Fibroblast of lung (primary cell): ENCODE measurements at places on chromosomes 13 and 19.

DNA sequence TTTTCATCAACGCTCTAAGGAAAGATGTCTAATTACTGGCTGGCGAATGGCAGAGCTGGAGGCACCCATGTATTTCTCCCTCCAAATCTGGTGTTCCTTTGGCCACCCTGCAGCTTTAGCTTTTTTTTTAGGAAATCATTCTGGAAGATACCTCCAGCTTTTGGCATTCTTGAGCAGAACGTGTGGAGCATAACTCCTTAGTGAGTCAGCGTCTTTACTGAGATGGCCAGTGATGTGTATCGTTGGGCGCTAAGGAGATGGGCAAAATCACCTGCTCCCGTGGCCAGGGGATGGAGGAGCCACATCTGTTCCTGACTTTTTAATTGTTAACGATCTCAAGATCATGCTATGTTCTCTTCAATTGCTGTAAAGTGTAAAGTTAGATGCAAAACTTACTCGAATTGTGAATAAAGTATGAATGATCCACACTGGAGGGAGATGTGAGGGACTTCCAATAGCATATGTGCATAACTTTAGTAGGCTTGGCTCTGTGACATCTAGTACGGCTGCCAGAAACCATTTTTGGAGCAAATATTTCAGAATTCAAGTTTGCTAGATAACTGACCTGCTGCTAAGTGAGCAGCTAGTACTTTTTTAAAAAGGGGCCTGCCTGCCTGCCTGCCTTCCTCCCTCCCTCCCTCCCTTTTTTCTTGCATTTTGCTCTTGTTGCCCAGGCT, 24.4 kb upstream of the C1QTNF9 start:
- H3K4me1 ChIP-seq = no peaks in the 10 kb centered on the region
- peaks cover 6% of the 10 kb centered on the region for H3K36me3 ChIP-seq
- no peaks in the 10 kb centered on the region for H3K27me3 ChIP-seq
- no peak overlapping the region for H3K27ac ChIP-seq

GRCh38 chr19:13521066-13521465, 14.8 kb upstream of the CACNA1A start:
- no peaks in the 10 kb centered on the region for H3K4me1 ChIP-seq
- no peaks in the 10 kb centered on the region for H3K27me3 ChIP-seq
- H3K27ac ChIP-seq = no peak overlapping the region

DNA sequence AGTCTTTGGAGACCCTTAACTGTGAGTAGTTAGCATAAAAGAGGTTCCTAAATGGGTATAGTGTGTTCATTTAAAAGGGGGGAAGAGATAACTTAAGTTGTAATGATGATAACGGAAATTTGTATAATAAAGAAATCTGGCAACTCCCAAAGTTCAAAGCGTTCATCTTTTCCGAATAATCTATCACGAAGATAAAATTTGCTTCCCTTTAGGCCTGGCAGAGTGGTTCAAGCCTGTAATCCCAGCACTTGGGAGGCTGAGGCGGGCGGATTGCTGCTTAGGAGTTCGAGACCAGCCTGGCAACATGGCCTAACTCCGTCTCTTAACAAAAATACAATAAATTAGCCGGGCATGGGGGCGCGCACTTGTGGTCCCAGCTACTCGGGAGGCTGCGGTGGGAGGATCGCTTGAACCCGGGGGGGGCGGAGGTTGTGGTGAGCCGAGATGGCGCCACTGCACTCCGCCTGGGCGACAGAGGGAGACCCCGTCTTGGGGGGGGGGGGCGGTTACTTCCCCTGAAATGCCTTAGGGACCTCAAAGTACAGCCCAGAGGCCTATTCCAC, 934 bp downstream of the N4BP2L2 start:
- H3K4me3 ChIP-seq = peak overlapping the region; percentile 68
- H3K27ac ChIP-seq = peak overlapping the region; percentile 96
- H3K36me3 ChIP-seq = peaks cover 3% of the 10 kb centered on the region
- DNase-seq = peak; percentile 16

DNA sequence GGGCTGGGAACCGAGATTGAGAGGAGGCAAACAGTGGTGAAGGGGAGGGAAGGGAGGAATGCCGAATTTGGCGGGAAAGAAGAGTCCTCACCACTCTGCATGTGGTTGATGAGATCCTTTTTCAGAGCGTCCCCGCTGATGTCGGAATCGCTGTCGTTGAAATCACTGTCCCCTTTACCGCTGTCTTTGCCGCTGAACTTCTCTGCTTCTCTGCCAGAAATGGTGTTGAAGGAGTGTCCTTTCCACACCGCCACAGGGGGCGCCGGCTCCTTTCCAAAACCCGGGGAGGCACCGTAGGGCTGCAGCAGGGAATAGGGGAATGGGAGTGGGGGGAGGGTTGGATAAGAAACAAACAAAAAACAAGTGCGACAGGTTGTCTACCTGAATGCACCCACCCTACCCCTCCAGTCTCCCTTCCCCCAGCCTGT, 3.1 kb downstream of the PCDH8 start:
- H3K27ac ChIP-seq = no peak overlapping the region
- no peaks in the 10 kb centered on the region for H3K36me3 ChIP-seq
- no peaks in the 10 kb centered on the region for H3K4me1 ChIP-seq
- peaks cover 33% of the 10 kb centered on the region for H3K27me3 ChIP-seq
- DNase-seq = no peak
- no peak overlapping the region for H3K4me3 ChIP-seq

DNA sequence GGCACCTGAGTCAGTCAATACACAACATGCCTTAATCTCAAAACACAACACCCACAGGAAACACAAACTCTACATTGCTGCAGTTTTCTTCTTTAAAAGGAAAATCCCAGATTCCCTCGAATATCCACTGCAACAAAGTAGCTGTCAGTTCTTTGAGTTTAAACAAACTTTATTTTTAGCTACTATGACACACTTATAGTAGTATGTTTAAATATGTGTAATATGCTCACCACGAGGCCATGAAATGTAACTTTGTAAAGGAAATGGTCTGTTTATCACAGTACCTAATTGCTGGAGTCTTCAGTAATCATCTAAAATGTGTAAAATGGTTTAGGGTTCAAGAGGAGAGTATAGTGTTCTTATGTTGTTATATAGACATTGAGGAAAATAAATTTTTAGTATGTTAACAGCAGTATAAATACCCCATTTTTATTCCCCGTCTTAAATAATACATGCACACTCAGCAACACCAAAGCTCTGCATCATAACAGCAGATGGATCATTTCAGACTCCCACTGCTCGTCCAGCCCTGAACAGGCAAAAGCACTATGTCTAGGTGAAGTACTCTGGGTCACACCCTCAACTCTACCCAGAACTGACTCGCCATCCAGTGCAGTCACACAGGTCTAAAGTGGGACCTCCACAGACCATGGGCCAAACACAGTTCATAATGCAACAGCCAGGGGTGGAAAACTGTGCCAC, 20.6 kb downstream of the TUBGCP3 start:
- peaks cover 6% of the 10 kb centered on the region for H3K4me1 ChIP-seq
- H3K36me3 ChIP-seq = peaks cover 3% of the 10 kb centered on the region
- H3K27me3 ChIP-seq = no peaks in the 10 kb centered on the region
- peak; percentile 19 for DNase-seq
- peak overlapping the region; percentile 72 for H3K27ac ChIP-seq
- no peak overlapping the region for H3K4me3 ChIP-seq

DNA sequence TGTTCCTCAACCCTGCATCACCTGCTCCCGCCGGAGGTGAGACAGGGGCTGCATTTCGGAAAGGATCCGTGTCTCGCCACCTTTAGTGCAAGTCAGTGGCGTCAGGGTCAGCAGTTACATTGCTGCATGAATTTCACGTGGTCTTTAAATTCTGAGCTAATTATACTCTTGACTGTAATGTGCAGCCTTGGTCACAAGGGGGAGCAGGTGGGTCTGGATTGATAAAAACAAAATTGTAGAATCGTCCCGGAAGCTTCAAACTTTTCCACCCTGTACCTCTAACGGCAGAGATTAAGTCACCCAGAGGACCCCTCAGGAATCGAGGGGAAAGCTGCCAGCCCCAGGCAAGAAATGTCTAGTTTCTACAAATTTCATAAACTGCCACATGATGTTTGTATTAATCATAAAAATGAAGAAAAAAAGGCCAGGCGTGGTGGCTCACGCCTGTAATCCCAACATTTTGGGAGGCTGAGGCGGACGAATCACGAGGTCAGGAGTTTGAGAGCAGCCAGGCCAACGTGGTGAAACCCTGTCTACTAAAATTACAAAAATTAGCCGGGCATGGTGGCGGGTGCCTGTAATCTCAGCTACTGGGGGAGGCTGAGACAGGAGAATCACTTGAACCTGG, 20.2 kb downstream of the BBC3 start:
- no peaks in the 10 kb centered on the region for H3K27me3 ChIP-seq
- H3K27ac ChIP-seq = peak overlapping the region; percentile 58
- peaks cover 6% of the 10 kb centered on the region for H3K36me3 ChIP-seq
- DNase-seq = peak; percentile 64
- peaks cover 3% of the 10 kb centered on the region for H3K4me1 ChIP-seq

- DNase-seq = no peak
- H3K27me3 ChIP-seq = peaks cover 14% of the 10 kb centered on the region
- no peaks in the 10 kb centered on the region for H3K36me3 ChIP-seq
- H3K4me1 ChIP-seq = peaks cover 6% of the 10 kb centered on the region
Observed at GRCh38 chr13:111120422-111120821, 5.3 kb downstream of the ARHGEF7 start.

DNA sequence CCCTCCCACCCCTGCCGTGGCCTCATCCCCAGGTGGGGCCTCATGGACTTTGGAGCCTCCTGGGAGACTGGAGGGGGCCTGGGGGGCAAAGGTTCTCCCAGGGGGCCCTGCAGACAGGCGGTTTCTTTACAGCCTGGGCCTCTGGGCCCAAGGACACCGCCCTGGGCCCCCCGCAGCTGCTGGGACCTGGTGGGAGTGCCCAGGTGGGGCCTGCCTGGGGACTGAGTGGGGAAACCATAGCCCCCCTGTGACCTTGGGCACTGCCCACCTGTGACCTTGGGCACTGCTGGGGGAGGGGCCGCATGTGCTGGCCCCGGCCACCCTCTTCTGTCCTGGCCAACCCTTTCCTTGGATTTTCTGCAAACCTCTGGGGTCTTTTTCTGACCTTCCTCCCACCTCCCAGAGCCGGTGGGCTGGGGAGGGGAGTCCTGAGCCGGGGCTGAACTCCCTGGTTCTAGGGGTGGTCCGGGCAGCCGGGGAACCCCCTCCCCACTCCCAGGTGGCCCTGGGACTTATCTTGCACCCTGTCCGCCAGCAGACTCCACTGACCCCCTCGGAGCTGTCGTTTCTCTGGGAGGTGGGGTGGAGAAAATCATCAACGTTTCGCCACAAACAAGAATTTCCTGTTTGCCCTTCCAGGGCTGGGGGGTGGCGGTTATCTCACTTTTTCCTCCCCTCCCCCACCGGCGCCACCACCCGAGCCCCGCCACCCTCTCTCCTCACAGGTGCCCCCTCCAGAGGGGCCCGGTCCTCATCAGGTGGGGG, 27.0 kb downstream of the ARID3A start:
- no peak overlapping the region for H3K4me3 ChIP-seq
- peaks cover 6% of the 10 kb centered on the region for H3K4me1 ChIP-seq
- no peak for DNase-seq

DNA sequence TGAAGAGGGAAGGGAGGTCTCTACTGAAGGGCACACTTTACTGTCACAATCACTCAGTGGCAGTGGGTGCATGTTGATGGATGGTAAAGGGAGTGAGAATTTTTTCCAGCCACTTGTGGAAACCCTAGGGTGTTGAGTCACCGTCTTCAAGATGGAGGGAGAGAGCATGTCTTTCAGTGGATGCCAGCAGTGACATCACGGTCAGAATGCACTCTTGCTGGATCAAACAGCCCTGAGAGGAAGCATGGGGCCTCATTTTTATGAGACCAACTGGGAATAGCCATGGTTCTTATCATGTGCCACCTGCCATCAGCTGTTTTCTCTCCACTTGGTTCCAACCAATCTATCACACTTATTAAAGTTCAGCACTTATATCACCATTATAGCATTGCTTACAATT, 182.5 kb downstream of the KCNRG start:
- H3K36me3 ChIP-seq = no peaks in the 10 kb centered on the region
- H3K27me3 ChIP-seq = no peaks in the 10 kb centered on the region
- no peak for DNase-seq
- H3K4me1 ChIP-seq = no peaks in the 10 kb centered on the region
- H3K27ac ChIP-seq = no peak overlapping the region
- no peak overlapping the region for H3K4me3 ChIP-seq

DNA sequence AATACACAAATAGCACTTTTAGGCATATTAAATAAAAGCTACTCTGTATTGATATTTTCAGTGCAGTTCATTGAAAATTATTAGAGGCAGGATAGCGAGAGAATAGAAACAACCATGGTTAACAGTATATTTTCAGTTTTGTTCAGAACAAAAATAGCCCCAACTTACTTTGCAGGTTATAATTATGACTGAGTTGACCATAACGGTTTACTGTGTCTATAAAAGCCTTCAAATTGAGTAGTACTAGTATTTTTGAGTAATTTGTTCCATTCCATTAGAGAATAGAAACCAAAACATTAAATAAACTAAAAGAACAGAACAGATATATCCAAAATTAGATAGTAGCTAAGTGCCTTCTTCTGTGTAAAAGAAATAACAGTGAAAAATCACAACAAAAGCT, 1108.4 kb upstream of the PCDH20 start:
- H3K36me3 ChIP-seq = no peaks in the 10 kb centered on the region
- no peaks in the 10 kb centered on the region for H3K27me3 ChIP-seq
- H3K4me3 ChIP-seq = no peak overlapping the region
- DNase-seq = no peak
- H3K4me1 ChIP-seq = no peaks in the 10 kb centered on the region

- peaks cover 4% of the 10 kb centered on the region for H3K27me3 ChIP-seq
- no peaks in the 10 kb centered on the region for H3K4me1 ChIP-seq
- peak; percentile 47 for DNase-seq
- no peak within 1 kb of the TSS for H3K27ac ChIP-seq
Observed at GRCh38 chr19:4534836-4535658, at the start of gene PLIN5. Gene PLIN5 (minus strand): TSS chr19:4535224. CDS start chr19:4534074, 1,150 bp downstream.

DNA sequence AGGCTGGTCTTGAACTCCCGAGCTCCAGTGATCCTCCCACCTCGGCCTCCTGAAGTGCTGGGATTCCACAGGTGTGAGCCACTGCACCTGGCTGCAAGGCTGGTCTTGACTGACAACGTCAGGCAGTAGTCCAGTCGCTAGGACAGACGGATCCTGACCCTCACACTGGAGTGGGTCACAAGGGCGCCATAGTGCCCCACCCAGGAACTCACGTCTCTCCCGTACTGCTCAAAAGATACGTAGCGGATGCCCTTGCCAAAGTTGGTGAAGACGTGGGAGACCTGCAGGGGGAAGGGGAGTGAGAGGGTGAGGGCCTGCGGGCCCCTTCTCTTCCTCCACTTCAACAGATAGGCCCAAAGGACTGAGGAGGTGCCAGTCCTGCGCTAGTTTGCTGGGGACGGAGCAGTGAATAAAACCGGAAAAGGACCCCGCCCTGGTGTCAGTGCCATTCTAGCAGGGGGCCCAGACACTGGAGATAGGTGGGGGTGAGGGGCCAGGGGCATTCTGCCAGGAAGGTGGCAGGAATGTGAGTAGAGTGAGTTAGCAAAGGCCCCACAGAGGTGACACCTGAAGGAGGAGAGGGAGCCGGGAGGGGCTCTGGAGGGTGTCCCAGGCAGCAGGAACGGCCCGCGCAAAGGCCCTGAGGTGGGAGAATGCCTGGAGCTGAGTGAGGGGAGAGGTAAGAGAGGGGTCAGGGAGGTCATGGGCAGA, 11.9 kb downstream of the MRPS12 start:
- no peaks in the 10 kb centered on the region for H3K27me3 ChIP-seq
- no peak overlapping the region for H3K27ac ChIP-seq
- H3K4me3 ChIP-seq = no peak overlapping the region
- DNase-seq = no peak
- H3K36me3 ChIP-seq = peaks cover 4% of the 10 kb centered on the region
- no peaks in the 10 kb centered on the region for H3K4me1 ChIP-seq
